ENCODE measurements at places on chromosomes 12 and 14.

- H3K27me3 ChIP-seq: no peaks in the 10 kb centered on the region
- H3K27ac ChIP-seq: no peak overlapping the region
- peaks cover 28% of the 10 kb centered on the region for H3K36me3 ChIP-seq
- DNase-seq: no peak
- no peak overlapping the region for H3K4me3 ChIP-seq
- H3K4me1 ChIP-seq: peaks cover 35% of the 10 kb centered on the region
Measured at GRCh38 chr12:59652130-59652529, 56.3 kb downstream of the SLC16A7 start.

DNA sequence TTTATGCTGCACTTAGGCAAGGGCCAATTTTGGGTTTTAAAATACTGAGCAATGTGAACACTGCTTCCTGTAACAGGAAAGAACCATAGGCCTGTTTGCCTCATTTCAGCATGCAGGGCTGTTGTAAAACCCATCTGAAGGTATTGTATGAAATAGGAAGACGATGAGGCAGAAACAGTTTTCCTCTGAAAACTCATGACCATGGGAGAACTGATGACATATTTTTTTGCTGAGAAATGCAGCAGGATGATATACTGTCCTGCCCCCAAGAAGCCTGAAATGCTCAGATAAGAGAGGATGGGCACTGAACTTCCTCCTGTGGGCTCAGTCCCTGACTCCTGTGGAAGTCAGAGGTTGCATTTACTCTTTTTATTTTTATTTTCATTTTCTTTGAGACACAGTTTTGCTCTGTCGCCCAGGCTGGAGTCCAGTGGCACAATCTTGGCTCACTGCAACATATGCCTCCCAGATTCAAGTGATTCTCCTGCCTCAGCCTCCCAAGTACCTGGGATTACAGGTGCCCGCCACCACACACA is 17.4 kb downstream of the PYGL start:
- H3K27ac ChIP-seq: no peak overlapping the region
- no peaks in the 10 kb centered on the region for H3K4me1 ChIP-seq
- no peak overlapping the region for H3K4me3 ChIP-seq
- H3K36me3 ChIP-seq: no peaks in the 10 kb centered on the region
- no peaks in the 10 kb centered on the region for H3K27me3 ChIP-seq

DNA sequence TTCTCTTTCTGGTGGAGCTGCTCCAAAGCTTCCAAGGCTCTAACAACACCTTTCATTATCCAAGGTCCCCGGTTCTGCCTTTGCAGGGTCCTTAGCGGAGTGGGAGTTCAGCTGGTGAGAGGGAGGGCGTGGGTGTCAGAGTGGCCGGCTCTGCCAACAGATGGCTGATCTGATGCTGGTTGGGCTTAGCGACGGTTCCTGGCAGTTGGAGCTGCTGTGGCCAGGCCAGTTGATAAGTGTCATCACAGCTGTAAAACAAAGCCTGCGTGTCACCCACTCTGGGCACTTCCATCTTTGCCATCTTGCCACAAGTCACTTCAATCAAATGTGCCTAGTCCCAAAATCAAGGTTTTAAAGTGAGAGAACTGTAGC is 36.3 kb downstream of the RIN3 start:
- H3K27ac ChIP-seq: no peak overlapping the region
- H3K4me1 ChIP-seq: peaks cover 22% of the 10 kb centered on the region
- no peaks in the 10 kb centered on the region for H3K36me3 ChIP-seq
- H3K4me3 ChIP-seq: no peak overlapping the region
- no peak for DNase-seq

- DNase-seq: no peak
- H3K27me3 ChIP-seq: no peaks in the 10 kb centered on the region
- H3K27ac ChIP-seq: no peak overlapping the region
- no peak overlapping the region for H3K4me3 ChIP-seq
Measured at GRCh38 chr12:101852998-101853397, 22.2 kb upstream of the GNPTAB start.

DNA sequence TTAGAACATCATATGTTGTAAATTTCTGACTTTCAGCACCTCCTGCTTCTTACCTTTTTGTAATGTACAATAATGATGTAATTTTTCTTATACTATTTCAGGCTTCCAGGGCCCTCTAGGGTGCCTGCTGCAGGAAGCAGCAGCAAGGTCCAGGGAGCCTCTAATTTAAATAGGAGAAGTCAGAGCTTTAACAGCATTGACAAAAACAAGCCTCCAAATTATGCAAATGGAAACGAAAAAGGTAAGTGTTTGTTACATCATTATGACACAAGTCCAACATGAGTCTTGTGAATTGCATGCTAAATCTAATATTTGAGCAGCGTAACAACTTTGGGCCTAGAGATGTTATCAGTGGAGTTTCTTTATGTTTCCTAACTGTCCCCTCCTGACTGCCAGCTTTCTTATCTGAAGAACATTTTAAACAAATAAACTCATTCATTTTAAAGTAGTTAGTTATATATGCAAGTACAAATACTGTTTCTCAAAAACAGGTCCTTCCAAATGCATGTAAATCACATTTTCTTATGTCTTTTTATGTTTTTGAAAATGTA is 167.6 kb downstream of the NAV3 start:
- DNase-seq: no peak
- no peaks in the 10 kb centered on the region for H3K36me3 ChIP-seq
- no peaks in the 10 kb centered on the region for H3K4me1 ChIP-seq
- no peak overlapping the region for H3K4me3 ChIP-seq

GRCh38 chr14:26841920-26842741 is 244.3 kb upstream of the NOVA1 start:
- H3K27me3 ChIP-seq: no peaks in the 10 kb centered on the region
- DNase-seq: no peak
- no peak overlapping the region for H3K4me3 ChIP-seq
- no peaks in the 10 kb centered on the region for H3K36me3 ChIP-seq
- H3K4me1 ChIP-seq: no peaks in the 10 kb centered on the region

- H3K27me3 ChIP-seq: peaks cover 2% of the 10 kb centered on the region
- H3K4me3 ChIP-seq: peak overlapping the region; percentile 98
- peaks cover 22% of the 10 kb centered on the region for H3K4me1 ChIP-seq
- DNase-seq: no peak
Measured at GRCh38 chr14:31457665-31458659, 656 bp upstream of the DTD2 start.

DNA sequence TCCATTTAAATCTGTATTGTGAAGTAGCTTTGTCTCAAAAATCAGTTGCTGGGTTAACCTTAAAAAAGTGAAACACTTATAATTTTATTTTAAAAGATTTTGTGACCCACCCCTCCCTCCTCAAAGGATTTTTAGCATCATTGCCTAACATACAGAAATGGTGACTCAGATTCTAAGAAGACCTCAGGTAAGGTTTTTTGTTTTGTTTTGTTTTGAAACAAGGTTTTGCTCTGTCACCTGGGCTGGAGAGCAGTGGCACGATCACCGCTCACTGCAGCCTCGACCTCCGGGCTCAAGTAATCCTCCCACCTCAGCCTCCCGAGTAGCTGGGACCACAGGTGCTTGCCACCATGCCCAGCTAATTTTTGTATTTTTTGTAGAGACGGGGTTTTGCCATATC is 74.2 kb downstream of the GNS start:
- H3K27ac ChIP-seq: peak overlapping the region; percentile 83
- H3K4me1 ChIP-seq: peaks cover 82% of the 10 kb centered on the region
- no peak overlapping the region for H3K4me3 ChIP-seq
- DNase-seq: peak; percentile 35

DNA sequence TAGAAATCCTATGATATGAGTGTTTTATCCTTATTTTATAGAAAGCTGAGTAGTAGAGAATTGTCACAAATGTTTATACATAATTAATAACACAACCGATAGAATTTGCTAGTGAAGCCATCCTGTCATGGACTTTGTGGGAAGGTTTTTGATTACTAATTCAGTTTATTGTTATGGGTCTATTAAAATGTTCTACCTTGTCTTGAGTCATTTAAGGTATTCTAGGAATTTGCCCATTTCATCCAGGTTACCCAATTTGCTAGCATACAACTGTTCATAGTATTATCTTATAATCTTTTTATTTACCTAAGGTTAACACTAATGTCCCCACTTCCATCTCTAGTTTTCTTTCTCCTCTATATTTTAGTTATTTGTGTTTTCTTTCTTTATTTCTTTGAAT is 553.1 kb upstream of the ATXN7L3B start:
- no peak for DNase-seq
- no peaks in the 10 kb centered on the region for H3K36me3 ChIP-seq
- no peak overlapping the region for H3K4me3 ChIP-seq

DNA sequence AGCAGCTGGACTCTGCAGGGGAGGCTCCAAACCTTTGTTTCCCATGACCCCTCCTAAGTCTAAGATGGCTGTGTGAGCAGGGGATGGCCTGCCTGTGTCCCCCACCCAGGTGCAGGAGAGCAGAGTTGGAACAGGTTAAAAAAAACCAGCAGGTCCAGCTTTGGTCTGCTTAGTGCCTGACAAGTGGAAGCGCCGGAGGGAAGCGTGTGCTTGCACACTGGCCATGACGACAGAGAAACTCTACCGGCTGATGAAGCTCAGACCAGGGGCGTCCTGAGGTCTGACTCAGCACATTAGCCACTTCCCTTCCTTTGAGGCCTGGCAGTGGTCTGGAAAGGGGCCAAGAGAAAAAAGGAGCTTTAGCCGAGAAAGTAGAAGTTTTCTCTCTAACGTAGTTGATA is 280.1 kb downstream of the VRK1 start:
- H3K36me3 ChIP-seq: no peaks in the 10 kb centered on the region
- H3K27ac ChIP-seq: no peak overlapping the region
- H3K4me1 ChIP-seq: peaks cover 9% of the 10 kb centered on the region

DNA sequence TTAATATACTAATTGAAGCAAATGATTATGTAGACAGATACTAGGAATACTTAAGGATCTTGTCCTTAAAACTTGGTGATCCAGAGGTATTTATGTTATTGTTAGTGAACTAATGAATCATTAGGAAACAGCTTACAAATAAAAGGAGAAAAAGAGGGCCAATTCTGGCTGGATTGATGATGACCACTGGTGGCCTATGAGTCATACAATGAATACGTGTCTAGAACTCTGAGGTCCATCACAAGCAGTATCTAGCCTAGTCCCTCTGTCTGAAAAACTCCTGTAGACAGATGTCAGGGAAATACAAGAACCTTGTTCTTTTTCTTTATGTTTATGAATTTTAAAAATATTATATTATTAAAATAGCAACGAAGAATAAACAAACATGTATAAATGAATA is 51.7 kb upstream of the RTL1 start:
- no peaks in the 10 kb centered on the region for H3K4me1 ChIP-seq
- H3K4me3 ChIP-seq: no peak overlapping the region
- H3K27me3 ChIP-seq: peaks cover 6% of the 10 kb centered on the region

GRCh38 chr12:54386403-54387113 is 2.0 kb upstream of the ZNF385A start:
- H3K36me3 ChIP-seq: no peaks in the 10 kb centered on the region
- H3K27ac ChIP-seq: no peak overlapping the region
- no peaks in the 10 kb centered on the region for H3K27me3 ChIP-seq
- no peak overlapping the region for H3K4me3 ChIP-seq

DNA sequence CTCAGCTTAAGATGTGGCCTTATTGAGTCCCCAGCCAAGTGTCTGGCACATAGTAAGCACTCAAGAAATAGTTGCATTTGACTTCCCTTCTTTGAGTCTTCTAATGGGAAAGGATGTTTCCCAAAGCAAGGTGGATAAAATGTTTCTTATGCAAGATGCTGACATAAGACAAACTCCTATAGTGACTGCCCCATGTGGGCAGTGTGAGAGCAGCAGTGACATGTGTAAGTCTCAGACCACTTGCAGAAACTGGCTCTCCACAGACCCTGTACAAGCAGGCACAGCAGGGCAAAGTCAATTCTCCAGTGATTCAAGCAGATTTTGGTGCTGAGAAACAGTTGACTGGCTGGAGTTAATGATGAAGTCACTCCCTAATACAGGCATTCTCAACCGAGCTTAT is 255.3 kb downstream of the ANO2 start:
- no peak for DNase-seq
- H3K27me3 ChIP-seq: no peaks in the 10 kb centered on the region
- no peaks in the 10 kb centered on the region for H3K36me3 ChIP-seq
- no peaks in the 10 kb centered on the region for H3K4me1 ChIP-seq

DNA sequence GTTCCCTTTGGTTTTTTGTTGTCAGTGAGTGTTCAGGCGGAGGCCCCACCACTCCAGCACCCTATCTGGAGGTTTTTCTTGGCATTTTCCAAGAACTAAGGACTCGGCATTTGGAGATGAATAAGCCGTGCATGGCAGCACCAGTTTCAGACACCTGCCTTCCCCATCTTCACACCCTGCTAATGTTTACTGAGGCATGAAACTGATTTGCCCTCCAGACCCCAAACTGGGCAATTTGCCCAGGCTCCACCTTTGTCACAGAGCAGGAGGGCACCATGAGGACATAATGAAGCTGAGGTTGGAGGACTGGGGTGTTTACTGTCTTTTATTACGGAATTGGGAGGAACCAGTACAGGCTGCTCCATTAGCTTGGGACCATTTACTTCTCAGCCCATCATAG is 113.4 kb downstream of the LGMN start:
- H3K36me3 ChIP-seq: no peaks in the 10 kb centered on the region
- H3K27me3 ChIP-seq: no peaks in the 10 kb centered on the region
- DNase-seq: no peak

DNA sequence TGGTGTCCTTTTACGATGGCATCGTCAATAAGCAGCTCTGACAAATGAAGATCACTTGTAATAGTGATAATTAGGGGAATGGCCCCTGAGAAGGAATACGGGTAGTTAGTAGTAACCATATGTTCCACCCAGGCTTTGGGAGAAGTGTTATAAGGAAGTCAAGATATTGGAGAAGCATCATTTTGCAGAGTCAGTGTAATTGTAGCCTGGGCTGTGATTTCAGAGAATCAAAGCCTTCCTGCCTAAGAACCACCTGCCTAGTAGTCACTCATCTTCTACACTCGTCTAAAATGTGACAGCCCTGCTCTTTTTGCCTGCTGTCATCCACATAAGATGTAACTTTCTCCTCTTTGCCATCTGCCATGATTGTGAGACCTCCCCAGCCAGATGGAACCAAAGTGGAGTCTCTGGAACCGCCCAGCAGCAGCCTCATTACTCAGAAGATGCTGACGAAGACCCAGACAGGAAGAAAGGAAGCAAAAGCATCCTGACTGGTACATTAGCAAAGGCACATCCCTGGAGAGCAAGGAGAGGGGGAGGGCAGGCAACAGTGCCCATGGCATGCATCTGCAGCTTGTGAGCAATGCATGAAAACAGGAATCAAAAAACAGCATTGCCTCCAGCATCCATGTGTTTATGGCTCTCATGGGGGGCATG is 12.6 kb upstream of the EDDM3A start:
- H3K4me3 ChIP-seq: no peak overlapping the region
- no peaks in the 10 kb centered on the region for H3K36me3 ChIP-seq
- peaks cover 4% of the 10 kb centered on the region for H3K27me3 ChIP-seq

GRCh38 chr14:80324649-80325048 is 113.3 kb upstream of the DIO2 start:
- H3K4me3 ChIP-seq: no peak overlapping the region
- H3K4me1 ChIP-seq: no peaks in the 10 kb centered on the region
- H3K27me3 ChIP-seq: no peaks in the 10 kb centered on the region
- DNase-seq: no peak
- no peaks in the 10 kb centered on the region for H3K36me3 ChIP-seq

All from activated CD4-positive, alpha-beta T cell treated with anti-CD3 and anti-CD28 coated beads for 36 hours (primary cell).